ENCODE measurements at places on chromosomes 4 and X.

GRCh38 chr4:85531560-85532341 is 56.8 kb downstream of the ARHGAP24 start:
- no peak for DNase-seq

DNA sequence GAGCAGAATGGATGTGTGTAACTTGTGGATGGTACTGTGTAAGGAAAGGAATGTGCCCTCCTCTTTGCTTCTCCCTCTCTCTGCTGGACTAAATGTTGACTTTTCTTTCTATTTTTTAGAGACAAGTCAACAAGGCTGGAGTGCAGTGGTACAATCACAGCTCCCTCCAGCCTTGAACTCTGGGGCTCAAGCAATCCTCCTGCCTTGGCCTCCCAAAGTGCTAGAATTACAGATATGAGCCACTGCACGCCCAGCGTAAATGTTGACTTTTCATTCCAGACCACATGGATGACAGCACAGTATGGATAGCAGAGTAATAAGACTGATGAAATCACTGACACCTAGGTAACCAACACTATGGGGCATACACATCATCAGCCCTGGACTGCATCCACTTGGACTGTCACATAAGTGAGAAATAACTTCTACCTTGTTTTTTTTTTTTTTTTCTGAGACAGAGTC is 5.1 kb upstream of the RPS3A start:
- no peak for DNase-seq

DNA sequence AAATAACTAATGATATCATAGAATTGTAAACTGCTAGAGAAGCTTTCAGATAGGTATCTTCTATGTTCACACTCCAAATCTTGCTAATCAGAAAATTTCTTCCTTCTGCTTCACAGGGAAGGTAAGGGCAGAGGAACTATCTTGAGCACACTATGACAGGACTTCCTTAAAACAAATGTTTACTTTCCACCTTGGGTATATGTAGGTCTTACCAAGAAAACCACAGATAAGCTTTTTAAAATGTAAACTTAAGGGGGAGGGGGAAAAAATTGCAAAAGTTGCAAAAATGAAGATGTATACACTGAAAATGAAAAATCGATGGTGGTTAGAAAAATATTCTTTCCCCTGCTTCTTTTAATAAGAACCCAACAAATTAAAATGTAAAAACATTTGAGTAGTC is 30.9 kb downstream of the YTHDC1 start:
- no peak for DNase-seq

GRCh38 chrX:101602077-101602476 is 15.7 kb downstream of the ARMCX6 start:
- no peak for DNase-seq

- no peak for DNase-seq
Observed at GRCh38 chr4:7498446-7499200, 63.9 kb upstream of the PSAPL1 start.

GRCh38 chrX:36087366-36087765 is 167.8 kb downstream of the CFAP47 start:
- DNase-seq = no peak

DNA sequence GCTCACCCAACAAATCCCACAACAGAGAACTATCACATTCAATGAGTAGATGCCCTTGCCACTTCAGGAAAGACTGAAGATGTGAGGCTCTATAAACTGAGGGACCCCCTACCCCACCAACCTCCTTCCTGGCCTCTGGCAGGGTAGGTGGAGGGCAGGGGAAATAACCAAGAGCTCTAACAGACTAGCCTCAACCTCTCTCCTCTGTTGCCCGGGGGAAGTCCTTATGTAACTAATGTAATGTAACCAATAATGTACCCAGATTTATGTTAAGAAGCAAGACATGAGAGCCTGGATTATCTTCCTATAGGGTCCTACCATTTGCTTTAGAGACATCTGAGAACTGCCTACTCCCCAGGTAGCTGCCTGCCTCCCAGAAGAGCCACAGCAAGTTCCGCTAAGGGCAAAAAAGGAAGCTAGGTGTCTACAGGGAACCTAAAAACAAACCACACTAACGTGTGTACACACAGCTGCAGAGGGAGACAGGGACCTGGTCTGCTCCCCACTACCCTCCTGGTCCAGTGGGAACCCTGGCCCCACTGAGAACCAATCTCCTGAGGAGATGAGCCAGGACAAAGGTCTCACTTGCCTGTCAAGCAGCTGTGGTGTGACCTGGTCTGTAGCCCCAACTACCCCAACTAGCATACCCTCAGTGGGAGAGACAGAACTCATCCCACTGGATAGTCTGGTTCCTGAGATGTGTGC is 17.7 kb downstream of the OTUD5 start:
- DNase-seq = no peak

- no peak for DNase-seq
Observed at GRCh38 chr4:40321574-40322275, 13.4 kb upstream of the CHRNA9 start.

DNA sequence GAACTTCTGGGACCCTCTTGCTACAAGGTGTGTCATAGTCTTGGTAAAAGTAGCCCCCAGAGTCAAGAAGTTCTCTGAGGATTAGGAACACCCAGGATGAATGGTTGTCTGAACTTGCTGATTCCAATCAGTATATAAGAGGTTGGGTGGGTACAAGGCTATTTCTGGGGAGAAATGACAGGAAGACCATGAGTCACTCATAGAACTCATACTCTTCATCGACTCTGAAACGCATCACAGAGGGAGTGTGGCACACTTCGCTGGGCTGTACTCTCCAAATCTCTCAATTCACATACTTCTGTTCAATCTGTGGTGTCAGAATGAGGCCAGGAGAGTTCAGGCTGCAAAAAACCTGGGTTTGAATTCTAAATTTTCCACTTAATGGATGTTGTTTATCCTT is 193.2 kb upstream of the LEF1 start:
- no peak for DNase-seq

DNA sequence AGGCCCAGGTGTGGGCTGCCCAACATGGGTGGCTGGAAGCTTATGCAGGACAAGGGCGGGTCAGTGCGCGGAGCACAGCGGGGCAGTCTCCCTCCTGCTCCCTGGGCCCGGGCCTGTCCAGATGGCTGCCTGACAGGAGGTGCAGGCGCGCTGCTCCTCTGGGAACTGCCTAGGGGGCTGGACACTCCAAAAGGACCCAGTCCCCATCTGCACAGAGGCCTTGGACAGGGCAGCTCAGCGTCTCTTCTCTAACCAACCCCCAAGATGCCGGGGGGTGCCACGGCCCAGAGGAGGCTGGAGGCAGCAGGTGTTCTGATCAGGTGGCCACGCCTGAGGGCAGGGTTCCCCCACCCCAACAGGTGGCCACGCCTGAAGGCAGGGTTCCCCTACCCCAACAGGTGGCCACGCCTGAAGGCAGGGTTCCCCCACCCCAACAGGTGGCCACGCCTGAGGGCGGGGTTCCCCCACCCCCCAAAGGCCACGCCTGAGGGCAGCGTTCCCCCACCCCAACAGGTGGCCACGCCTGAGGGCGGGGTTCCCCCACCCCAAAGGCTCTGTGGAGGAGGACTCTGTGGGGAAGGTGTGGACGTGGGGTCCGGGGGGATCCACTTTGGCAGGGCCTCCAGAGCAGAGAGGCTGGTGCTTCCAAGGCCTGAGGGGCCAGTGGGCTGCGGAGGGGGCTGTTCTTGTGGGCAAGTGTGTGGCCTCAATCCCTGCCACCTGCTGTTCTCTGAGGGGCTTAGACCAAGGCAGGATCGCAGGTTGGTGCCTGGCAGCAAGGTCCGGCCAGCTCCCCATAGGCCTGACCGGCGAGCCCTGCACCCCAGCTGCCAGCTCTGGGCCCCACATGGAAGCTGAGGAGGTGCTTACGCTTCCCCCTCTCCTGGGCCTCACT is 36.1 kb downstream of the CPLX1 start:
- DNase-seq = no peak

GRCh38 chr4:6221851-6222760 is 21.8 kb upstream of the JAKMIP1 start:
- peak; percentile 59 for DNase-seq

DNA sequence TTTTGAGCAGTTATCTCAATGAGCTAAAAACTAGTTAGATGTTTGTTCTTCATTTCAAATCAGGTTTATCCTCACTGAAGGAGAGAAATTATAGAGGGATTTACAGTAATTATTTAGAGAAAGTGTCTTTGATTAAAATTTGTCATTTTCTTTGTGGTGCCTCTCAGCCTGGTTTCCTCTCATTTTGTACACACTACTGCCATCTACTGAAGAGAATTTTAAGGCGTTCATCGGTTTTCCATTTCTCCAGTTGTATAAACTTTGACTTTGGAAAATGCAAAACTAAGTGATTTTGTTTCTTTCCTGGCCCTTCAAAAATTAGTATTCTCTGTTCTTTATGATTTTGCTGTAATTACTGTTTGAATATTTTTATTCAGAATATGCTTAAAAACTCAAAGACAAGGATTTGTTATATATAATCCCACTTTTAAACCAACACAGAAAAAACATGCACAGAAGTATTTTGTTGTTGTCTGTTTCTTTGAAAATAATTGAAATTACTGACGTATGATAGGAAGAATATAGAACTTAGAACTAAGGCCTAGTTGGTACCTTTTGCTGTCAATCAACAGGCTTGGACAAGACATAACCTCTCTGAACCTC is 34.4 kb upstream of the ANXA3 start:
- DNase-seq = no peak

DNA sequence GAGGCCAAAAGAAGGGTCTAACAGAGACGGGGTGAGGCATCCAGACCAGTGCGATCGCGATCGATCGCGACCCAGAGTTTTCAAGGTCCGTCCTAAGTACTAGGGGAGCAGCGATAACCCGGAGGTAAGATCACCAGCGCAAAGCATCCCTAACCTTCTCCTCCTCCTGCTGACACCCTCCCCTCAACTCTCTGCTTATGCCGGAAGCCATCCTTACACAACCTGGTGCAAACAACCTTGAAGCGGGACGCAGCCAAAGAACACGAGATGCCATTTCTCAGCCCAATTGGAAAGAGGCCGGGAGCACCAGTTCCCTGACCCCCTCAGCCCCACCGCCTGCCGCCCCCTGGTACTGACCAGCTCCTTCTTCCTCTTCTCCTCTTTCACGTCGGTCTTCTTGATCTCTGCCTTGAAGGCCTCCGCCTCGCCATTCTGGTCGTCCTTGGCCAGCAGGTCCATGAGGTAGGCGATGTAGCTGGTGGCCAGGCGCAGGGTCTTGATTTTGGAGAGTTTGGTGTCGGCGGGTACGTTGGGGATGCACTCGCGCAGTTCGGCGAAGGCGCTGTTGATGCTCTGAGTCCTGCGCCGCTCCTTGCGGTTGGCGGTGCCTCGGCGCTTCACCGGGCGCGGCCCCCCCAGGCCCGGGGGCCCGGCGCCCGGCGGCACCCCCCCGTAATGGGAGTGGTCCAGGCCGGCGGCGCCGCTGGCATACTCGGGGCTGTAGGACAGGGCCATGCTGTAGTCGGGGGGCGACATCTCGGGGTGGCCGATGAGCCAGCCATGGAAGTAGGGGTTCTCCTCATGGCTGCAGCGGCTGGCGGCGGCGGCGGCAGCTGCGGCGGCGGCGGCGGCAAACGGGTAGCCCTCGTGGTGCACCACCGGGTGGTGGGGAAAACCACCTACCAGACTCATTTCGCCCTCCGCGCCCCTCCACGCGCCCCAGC is 1.4 kb downstream of the HAND2 start:
- no peak for DNase-seq

- no peak for DNase-seq
Observed at GRCh38 chrX:118553042-118553710, 57.6 kb downstream of the DOCK11 start.

DNA sequence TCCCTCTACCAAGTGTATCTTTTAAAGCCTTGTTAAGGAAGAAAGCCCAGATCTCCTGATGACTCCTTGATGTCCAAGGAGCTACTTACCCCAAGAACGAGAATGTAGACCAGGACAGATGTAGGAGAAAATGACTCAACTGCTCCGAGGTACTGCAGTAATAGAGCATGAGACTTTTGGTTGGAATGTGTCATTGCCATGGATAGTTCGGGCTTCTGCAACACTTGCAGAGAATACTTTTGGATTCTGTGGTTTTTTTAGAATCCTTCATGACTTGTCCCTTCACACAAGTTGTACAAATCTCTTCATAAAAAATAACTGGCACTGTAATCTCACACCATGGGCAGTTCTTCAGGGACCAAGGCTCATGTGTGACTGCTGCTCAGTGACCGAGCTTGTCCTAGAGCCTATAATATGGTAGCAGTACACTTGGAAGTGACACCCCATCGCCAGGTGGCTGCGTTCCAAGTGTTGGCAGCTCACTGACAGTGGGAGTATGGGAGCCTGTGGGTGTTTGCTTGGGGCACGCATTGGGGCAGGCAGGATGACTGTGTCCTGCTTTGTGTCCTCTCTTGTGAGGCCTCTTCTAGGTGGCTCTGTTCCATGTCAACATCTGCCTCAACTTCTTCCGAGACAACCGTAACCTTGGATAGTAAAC is 87.9 kb upstream of the WDR1 start:
- DNase-seq = no peak

DNA sequence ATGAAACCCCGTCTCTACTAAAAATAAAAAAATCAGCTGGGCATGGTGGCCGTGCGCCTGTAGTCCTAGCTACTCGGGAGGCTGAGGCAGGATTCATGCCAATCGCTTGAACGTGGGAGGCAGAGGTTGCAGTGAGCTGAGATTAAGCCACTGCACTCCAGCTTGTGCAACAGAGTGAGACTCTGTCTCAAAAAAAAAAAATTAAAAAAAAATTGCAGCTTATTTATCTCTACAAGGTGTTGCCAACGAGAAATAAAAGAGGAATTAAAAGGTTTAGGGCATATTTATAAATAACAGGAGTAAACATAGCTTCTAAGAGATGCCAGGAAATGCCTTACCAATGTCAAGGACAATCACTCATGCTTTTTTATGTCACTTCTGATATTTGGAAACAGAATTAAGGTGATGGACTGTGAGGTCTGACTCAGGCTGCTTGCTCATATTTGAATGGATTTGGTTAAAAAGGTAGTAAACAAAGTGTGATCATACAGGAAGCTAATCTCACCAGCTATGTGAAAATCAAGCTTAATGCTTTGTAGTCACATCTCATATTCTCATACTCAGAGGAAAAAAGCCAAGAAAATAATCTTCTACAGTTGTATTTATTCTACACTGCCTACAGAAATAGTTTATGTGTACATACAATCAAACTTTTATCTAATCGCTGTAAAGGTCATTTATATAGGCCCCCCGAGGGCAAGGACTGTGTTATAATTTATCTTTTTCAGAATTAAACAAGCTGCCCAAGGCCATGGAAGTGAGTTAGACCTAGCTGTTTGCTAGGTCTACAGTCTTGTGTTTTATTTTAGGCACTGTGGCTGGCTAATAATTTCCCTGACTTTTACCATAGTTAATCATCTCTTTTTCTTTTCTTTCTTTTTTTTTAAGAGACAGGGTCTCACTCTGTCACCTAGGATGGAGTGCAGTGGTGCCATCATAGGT is 61.1 kb upstream of the RBMX start:
- no peak for DNase-seq

GRCh38 chr4:138398322-138398721 is 156.2 kb upstream of the SLC7A11 start:
- DNase-seq = no peak

DNA sequence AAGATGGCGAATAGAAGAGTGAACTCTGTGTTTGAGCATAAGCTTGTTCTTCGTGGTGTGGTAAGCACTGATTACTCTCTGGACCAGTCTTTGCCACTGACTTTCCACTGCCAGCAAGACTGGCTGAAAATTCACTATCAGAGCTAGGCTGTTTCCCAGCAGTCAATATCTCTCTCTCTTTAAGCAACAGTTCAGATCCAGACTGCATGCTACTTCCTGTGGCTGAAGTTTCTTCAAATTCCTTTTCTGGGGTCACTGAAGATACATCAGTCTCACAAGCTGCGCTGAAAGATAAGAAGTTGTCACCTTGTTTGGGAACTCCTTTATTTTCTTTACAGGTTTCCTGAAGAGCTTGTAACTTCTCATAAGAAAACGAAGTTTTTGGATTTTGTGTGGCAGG is 54.0 kb upstream of the FAM120C start:
- no peak for DNase-seq

All from NCI-H2171 (cell line).